ENCODE measurements at places on chromosomes 3 and 15.

DNA sequence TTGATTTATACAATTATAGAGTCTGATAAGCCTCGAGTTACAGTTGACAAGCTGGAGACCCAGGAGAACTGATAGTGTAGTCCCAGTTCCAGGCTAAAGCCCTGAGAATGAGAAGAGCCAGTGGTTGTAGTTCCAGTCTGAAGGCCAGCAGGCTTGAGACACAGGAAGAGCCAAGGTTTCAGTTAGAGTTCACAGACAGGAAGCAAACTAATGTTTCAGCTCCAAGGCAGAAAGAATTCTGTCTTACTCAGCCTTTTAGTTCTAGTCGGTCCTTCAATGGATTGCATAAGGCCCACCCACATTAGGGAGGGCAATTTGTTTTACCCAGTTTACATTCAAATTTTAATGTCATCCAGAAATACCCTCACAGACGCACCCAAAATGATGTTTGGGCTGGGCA lies 102.7 kb downstream of the CDIN1 start:
- no peak for DNase-seq

DNA sequence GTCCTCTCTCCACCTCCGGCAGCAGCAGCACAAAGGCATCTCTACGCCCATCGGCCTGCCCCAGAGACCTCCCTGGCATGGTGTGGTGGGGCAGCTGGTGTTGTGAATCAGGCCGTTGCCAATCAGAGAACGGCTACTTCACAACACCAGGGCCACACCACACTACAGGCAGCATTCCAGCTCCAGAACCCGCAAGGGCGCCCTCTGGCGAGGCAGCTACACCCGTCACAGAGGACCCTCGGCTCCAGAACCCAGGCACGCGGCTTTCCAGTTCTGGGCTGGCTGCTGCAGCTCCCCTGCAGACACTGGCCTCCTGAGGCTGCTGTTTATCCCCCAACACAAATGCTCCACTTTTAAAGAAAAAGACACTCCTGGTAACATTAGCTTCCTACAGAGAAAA lies 127.5 kb upstream of the TOPAZ1 start:
- DNase-seq = peak; percentile 68

GRCh38 chr15:26630857-26631256 lies 142.0 kb downstream of the GABRB3 start:
- no peak for DNase-seq

GRCh38 chr3:14283092-14283812 lies 104.6 kb downstream of the LSM3 start:
- no peak for DNase-seq

All from iPS DF 6.9 (cell line).